NCI-H460 (cell line): ENCODE measurements at places on chromosomes 3 and 15. TPM values are rescaled to one million over a fixed set of nuclear protein-coding genes. Genes with fewer than 3 reads are reported as not detected.

Gene RTP1
- not detected in 2 replicates for total RNA-seq

Gene ACTC1
- total RNA-seq, result 0.07 TPM in 1 of 2 replicates, not detected in the other

Gene NR2E3
- 0.23 and 0.37 TPM in 2 replicates for total RNA-seq

Gene HIGD2B
- total RNA-seq, result not detected in 2 replicates

Gene EHD4
- 6.7 and 7.4 TPM in 2 replicates for total RNA-seq

Gene SLC49A4
- total RNA-seq, result 11.7 and 12.6 TPM in 2 replicates
